ENCODE measurements at places on chromosomes 6 and 20.

DNA sequence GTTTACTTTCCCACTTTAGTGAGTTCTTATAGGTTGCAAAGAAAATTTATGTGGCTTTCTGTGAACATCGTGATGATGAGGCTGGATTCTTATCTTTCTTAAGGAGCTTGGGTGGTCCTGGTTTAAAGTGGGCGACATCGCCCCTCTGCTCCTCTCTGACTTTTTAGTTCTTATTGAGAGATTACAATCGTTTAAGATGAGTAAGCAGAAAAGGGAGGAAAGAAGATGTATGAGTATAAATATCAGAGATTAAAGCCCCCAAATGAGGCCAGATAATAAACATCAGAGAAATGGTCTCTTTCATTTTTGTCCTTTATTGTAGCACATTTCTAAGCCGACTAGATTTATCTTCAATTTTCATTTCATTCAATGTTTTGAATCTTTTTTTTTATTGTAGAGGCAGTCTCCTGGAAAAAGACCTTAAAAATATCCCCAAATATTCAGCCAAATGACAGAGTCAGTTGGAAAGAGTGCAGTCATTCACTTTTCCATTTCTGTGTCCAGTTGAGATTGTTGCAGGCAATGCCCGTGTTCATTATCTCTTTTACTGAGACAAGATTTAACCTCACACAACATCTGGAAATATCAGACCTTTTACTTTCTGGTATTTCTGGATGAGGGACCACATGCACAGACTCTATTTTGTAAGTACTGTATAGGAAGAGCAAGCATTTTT is 62.0 kb upstream of the PDE7B start:
- DNase-seq, result no peak

DNA sequence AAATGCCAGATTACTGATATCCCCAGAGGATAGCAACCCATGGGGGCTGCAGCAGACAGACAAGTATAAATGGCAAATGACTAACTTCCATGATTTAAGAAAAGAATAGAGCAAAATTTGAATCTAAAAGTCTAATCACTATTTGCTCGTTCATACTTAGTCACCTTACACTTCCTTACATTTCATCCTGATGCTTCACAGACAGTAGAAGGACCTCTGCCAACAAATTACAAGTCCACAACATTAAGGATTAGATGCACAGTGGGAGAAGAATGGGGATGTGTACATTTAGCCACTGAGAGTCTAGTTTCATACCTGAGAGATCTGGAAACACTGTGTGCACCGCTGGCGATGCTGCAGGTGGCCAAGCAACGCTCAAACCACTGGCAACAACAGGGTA is 72.4 kb downstream of the FYN start:
- DNase-seq, result no peak

- DNase-seq, result no peak
Observed at GRCh38 chr6:154923199-154923869, 71.8 kb upstream of the TIAM2 start.

DNA sequence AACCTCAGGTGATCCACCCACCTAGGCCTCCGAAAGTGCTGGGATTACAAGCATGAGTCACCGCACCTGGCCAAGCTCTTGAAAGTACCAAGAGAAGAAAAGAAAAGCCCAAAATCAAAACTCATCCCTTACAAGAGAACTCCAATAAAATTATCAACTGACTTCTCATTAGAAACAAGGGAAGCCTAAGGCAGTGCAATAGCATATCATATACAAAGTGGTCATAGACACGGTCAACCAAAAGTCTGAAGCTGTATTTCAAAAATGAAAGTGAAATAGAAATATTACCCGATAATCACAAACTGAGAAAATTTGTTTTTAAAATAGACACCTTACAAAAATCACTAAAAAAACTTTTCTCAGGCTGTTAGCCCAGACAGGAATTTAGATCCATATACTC is 1321.1 kb upstream of the GJE1 start:
- DNase-seq, result no peak

DNA sequence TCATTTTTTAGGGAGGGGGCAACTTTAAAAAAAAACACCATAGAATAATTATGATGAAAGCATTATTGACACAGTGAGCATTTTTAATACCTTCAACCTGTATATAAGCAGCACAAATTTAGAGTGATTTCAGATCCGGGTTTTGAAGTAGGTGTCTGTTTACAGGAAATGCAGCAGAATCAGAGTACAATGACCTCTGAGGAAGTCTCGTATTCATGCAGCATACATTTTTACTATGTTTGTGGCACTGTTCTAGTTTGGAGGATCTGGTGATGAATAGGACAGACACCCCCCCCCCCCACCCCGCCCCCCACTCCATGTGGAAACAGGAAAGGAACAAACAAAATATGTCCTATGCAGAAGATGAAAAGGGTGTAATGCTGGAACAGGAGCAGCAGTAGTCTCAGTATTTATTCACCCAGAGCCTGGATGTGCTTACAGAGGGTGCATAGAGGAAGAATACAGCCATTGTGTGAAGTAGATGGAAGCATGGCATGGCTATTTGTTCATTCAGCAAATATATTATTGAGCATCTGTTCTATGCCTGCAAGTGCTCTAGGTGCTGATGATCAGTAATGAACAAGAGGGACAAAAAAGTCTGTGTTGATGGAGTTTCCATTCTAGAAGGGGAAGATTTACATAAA is 19.7 kb downstream of the VAPB start:
- DNase-seq, result no peak

DNA sequence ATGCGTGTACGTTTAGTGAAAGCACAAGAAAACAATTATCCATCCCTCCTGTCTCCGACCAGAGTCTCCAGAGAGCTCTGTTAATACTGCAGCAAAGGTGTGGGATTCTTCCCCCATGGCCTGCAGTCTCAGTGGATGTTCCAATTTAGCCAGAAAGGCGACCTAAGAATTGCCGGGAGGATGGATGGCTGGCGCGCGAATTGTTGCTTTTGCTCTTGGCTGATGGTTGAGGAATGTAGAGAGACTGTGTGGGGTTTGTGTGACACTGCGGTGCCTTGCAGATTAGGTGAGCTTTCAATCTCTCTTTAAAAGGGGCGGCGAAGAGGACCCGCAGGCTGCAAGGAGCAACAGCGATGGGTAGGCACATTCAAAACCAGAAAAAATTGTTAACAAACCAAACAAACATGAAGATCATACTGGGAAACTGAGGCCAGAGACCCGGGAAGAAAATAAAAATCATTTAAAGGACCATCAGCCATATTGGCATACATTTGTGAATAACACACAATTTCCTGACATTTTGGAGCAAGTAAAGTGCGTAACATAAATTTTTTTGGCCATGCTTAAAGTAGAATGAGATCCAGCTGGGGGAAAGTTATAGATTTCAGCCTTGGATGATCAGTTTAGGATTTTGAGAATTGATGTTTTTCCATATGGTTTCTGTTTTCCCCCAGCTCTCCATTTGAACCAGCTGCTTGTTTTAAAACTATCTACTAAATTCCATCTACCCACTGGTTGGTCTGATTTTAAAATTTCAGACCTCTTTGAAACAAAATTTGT is 46.3 kb downstream of the GNAS start:
- DNase-seq, result no peak

DNA sequence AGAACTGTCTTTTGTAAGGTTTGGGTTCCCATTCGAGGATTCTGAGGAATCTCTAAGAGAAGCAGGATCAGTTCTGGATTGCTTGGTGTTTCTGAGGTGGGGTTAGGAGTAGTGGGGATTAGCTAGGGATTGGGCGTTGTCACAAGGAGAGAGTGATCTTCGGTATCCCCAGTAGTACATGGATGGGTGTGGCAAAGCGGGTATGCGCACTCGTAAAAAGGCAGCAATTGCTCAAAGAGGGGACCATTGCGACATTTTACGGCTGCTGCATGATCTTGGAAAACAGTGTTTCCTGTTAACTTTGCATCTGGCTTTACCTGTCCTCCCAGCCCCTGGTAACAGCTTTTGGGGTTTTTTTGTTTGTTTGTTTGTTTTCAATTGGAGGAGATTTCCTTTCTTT is 9.7 kb upstream of the ZSCAN9 start:
- DNase-seq, result no peak

Data from T-helper 9 cell (primary cell).